Prostate gland (tissue), 2 donors: ENCODE measurements at places on chromosomes 12 and 14. TPM values are rescaled to one million over a fixed set of nuclear protein-coding genes. Genes with fewer than 3 reads are reported as not detected.

The MTHFD1 gene
- 26.1 TPM for total RNA-seq

The TSPAN8 gene
- 36.3 TPM for total RNA-seq

The ZFHX2 gene
- total RNA-seq = 3.1 TPM

The PZP gene
- total RNA-seq = not detected

The GLT8D2 gene
- 3.1 TPM for total RNA-seq

The CARMIL3 gene
- total RNA-seq = 0.59 TPM

The LTB4R gene
- 14.2 TPM for total RNA-seq

The TBX5 gene
- total RNA-seq = 4.9 TPM

The KLHL33 gene
- total RNA-seq = 0.77 TPM

The SOCS2 gene
- 273 TPM for total RNA-seq

The PAPLN gene
- 10.7 TPM for total RNA-seq

The COL2A1 gene
- total RNA-seq = 1.9 TPM

The KRT74 gene
- total RNA-seq = 0.05 TPM

The NUDT4 gene
- 138 TPM for total RNA-seq

The CCDC91 gene
- 42.4 TPM for total RNA-seq

The RTL1 gene
- total RNA-seq = 0.80 TPM

The TMEM132D gene
- total RNA-seq = 1.3 TPM

The BTBD7 gene
- total RNA-seq = 25.8 TPM

The SMIM41 gene
- total RNA-seq = 7.5 TPM

The FAM181A gene
- 3.1 TPM for total RNA-seq

The RNASE7 gene
- total RNA-seq = not detected

The DAD1 gene
- 289 TPM for total RNA-seq

The EXD2 gene
- 25.3 TPM for total RNA-seq

The USP44 gene
- 3.1 TPM for total RNA-seq

The SLCO1B3 gene
- 0.27 TPM for total RNA-seq

The CCDC177 gene
- not detected for total RNA-seq

The COX8C gene
- 10.8 TPM for total RNA-seq

The SLC22A17 gene
- total RNA-seq = 207 TPM

The MTRFR gene
- total RNA-seq = 26.7 TPM

The RPGRIP1 gene
- total RNA-seq = 6.8 TPM

The NDRG2 gene
- 304 TPM for total RNA-seq

The KIF26A gene
- total RNA-seq = 13.9 TPM

The PRICKLE1 gene
- 12.4 TPM for total RNA-seq

The SLC38A1 gene
- total RNA-seq = 24.1 TPM

The TMEM229B gene
- total RNA-seq = 5.7 TPM

The DBX2 gene
- 2.7 TPM for total RNA-seq
